ENCODE measurements at places on chromosomes 2 and 18.
A peak's percentile ranks its signal among the peaks of the same experiment; 100 is the strongest.

DNA sequence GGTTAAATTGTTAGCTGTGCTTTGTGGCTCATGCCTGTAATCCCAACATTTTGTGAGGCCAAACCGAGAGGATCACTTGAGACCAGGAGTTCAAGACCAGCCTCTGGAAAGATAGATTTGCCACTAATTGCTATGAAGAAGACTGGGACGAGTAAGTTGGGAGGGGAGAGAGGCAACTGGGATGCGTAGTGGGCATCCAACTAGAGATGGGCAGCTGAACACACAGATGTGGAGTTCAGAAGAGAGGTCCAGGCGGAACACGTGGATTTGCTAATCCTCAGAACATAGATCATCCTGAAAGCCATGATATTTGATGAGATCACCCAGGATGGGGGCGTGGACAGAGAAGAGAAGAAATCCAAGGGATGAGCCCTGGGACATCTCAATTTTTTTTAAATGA, 48.7 kb downstream of the CYP26B1 start:
- DNase-seq, result no peak

GRCh38 chr2:105248316-105249070, 7.0 kb downstream of the GPR45 start:
- DNase-seq, result no peak

- DNase-seq, result peak; percentile 97
These were observed 19.1 kb downstream of the CTLA4 start for GRCh38 chr2:203886661-203887151.

GRCh38 chr2:239209783-239210182, 191.0 kb downstream of the HDAC4 start:
- no peak for DNase-seq

DNA sequence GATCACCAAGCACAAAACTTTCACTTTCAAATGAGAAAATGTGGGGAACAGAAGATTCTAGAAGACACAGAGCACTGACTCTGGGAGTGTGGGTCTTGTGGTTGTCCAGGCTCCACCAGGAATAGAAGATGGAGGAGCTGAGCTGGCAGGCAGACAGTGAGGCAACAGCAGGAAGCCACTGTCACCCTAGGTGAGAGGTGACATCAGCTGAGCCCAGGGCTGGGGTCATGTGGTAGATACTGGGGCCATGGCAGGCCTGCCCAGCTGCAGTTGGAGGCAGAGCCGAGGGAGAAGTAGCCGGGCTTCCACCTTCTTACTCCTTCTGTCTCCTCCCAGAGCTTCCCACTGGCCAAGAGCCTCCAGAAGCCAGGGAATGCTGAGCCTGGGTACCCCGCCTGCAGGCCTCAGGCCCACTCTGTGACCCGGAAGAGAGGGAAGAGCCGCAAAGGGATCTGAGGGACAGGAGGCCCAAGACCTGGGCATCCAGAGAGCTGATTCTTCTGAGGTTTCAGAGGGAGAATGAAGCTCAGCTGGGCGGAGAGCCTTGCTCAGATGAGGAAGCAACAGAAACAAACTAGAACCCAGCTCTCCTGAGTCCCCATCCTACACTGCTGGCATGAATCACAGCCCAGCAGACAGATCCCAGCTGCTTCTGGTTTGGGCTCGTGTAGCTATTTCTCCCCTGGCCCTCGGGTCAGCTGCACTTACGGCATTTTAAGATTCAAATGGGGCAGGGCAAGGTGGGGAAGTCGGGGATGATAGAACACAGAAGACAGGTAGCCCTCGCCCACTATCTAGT, 39.8 kb upstream of the ASAP2 start:
- no peak for DNase-seq

GRCh38 chr2:150099805-150100204, 387.7 kb downstream of the RND3 start:
- no peak for DNase-seq

- DNase-seq, result no peak
These were observed 1.7 kb downstream of the CYP20A1 start for GRCh38 chr2:203240491-203240890.

DNA sequence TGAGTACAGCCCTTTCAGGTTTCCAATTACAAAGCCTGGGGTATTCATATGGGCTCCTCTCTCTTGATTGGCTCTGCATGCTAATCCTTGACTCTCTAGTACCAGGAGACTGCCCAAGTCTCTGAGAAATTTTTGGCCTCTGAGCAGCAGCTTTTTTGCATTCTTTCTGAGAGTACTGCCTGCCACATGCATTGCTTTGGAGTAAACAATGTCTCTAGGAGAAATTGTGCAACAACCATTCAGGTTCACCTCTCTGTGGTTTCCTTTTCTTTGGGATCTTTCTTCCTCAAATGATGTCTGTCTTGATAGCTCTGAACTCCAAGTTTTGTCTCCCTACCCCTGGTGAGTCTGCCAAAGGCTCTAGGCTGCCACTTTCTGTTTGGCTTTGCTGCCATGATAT, 115.8 kb upstream of the SETBP1 start:
- DNase-seq, result no peak

DNA sequence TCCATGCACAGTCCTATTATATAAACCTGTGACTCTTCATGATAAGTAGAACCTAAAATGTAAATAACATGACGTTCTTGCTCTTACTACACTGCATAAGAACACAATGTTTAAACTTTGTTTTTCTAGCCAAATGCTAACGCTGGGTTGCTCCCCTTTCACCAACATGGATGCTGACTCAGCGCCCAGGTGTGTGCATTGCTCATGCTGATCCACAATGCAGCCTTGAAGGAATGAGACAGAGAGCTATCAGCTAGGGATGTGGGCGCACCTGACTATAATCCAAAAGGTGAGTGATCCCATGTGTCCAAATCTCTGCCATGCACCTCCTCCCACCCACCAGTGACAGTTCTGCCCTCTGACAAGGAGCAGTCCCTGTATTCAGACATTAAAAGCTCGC, 235.0 kb downstream of the IRS1 start:
- DNase-seq, result no peak

DNA sequence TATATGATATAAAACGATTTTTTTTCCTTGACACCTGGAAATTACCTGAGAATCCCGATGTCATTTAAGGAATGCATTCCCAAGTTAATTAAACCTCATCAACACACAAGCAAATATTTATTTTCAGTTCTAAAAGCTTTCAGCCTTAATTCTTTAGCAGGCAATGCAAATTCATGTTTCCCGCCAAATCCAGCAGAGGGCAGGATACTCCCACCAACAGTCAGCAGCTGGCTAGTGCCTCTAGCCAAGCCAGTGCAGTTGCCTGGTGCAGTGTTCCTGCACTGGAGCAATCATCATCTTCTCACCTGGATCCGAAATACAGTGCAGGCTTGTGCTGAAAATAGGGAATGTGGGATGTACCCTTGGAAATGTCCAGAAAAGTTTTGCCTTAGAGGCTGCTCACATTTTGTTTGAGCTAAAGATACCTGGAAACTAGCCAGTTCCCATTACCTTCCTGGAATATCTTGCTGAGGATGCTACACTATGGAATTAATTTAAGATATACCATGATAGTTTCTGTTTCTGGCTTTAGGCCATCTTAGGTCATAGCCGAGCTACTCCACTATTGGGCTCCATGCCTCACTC, 48.4 kb upstream of the CYTIP start:
- peak; percentile 35 for DNase-seq

- DNase-seq, result no peak
These were observed 59.2 kb upstream of the KLF7 start for GRCh38 chr2:207224791-207225482.

GRCh38 chr2:97732436-97733340, 19.3 kb downstream of the ZAP70 start:
- no peak for DNase-seq

DNA sequence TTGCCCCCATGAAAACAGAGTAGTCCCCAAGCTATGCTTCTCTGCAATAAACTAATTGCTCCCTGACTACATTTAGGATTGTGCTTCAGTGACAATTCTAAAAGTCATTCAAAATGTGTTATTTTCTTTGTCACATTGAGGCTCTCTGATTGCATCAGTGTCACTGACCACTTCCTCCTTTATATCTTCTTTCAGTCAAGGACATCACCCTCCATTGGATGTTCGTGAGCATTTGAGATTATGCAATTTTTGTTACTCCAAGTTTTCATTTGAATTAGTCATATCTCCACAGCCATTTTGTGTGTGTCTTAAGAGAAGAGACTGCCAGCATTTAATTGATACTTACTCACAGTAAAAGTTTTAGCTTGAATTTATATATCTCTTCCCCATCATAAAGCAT, 780.8 kb upstream of the GCFC2 start:
- DNase-seq, result peak; percentile 1

GRCh38 chr2:21452678-21453077, 328.9 kb downstream of the TDRD15 start:
- no peak for DNase-seq

DNA sequence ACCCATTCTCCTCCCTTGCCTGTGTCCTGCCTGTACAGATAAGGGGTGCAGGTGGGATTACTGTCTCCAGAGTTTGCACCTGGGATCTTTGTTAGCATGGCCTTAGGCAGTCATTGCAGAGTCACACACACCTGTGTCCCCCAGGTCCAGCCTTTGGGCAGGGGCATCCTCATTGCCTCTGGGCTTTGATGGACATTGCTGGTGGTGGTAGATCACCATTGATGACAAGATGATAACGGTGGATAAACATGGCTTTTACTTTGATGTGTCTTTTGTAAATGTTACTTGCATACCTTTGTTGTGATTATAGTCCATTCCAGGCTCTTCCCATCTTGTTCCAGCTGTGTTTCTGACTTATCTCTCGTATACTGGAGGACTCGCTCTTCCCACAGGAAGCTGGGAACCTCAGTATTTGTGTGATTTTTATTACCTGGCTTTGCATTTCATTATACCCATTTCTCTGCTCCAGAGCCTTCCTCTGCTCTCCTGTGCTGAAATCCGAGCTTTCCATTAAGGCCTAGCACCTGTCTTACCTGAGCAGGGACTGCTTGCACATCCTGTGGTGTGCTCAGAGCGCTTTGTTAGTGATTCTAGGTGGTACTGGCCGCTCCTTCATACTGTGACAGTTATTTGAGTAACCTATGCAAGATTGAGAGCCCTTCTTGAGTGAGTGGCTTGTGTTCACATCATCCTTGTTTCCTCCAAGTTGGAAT, 79.2 kb downstream of the PTPRM start:
- DNase-seq, result no peak

- no peak for DNase-seq
These were observed 1321.6 kb upstream of the ACVR2A start for GRCh38 chr2:146523196-146523595.

- no peak for DNase-seq
These were observed 61.3 kb downstream of the TSN start for GRCh38 chr2:121816797-121817196.

- no peak for DNase-seq
These were observed 58.6 kb downstream of the POMC start for GRCh38 chr2:25109822-25110221.

- DNase-seq, result no peak
These were observed 4.1 kb downstream of the NEDD4L start for GRCh38 chr18:58048081-58048642.

- no peak for DNase-seq
These were observed 146.4 kb downstream of the DAW1 start for GRCh38 chr2:228017784-228018183.

DNA sequence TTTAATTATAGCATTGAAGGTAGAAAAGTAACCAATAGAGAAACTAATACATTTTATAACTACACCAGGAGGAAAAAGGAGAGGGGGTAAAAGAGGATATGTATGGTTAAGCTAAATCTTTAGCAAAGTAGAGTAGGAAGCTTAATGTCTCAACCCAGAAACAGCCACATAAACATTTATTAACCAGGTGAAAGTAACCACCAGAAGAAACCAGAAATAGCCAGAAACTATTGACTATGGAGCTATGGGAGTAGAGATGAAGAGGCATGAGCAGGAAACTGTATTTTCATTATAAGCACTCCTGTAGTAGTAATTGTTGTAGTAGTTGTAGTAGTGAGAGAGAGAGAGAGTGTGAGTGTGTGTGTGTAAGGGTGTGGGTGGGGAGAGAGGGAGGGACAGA, 617.5 kb upstream of the CHAC2 start:
- no peak for DNase-seq

- DNase-seq, result no peak
These were observed 178.9 kb downstream of the LNPK start for GRCh38 chr2:175823002-175823706.

GRCh38 chr2:239222312-239222660, 178.5 kb downstream of the HDAC4 start:
- no peak for DNase-seq

- no peak for DNase-seq
These were observed 178.0 kb downstream of the SH3BP4 start for GRCh38 chr2:235129850-235130249.

DNA sequence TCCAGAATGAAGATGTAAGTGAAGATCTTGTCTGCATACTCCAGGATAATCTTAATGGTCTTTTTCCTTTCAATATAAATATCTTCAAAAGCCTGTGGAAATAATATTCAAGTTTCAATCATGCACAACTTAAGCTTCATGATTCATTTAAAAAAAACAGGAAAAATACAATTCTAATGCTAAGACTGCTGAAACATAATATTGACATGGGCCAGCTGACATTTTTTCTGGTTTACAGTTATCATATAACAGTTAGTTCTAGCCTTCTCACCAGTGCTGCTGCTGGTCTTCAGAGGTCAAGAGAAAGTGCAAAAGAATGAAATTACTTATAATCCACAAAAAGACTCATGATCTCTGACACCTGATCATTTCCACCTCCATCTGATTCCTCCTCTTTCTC, 110.4 kb upstream of the SCN1A start:
- DNase-seq, result no peak

GRCh38 chr2:125581557-125581956, 1074.4 kb upstream of the GYPC start:
- no peak for DNase-seq

GRCh38 chr18:21897811-21898210, 157.2 kb downstream of the MIB1 start:
- DNase-seq, result peak; percentile 7

DNA sequence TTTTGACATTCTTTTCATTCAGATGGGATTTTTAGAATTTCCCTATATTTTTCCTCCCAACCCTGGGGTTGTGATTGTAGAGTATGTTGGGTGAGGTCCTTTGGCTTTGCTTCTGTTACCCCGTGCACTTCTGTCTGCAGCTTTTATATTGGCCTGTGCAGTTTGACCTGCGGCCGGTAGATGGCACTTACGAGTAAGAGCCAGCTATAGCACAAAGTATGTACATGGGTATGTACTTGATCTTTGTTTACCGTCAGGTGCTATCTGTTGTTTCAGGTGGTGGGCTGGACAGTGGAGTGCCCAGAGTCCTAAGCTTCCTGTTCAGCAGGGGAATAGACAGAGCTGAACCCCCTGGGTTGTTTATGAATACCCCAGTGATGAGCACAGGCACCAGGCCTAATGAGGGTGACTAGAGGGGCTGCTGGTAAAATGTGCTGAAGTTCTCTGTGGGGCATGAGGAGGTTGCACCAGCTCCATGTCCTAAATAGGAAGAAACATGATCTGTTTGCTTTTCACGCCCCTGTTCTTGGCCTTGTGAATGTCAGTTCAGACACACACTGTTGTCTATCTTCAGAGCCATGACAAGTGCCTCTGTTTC, 58.9 kb upstream of the THUMPD2 start:
- DNase-seq, result no peak

GRCh38 chr2:71082402-71083252, 14.2 kb downstream of the NAGK start:
- DNase-seq, result peak; percentile 20

GRCh38 chr2:239092571-239093294, 244.8 kb downstream of the TWIST2 start:
- DNase-seq, result no peak

- no peak for DNase-seq
These were observed 22.6 kb upstream of the RNF125 start for GRCh38 chr18:31996007-31996406.

Data from T-helper 2 cell (primary cell).